ENCODE measurements at places on chromosomes 2 and 18.

DNA sequence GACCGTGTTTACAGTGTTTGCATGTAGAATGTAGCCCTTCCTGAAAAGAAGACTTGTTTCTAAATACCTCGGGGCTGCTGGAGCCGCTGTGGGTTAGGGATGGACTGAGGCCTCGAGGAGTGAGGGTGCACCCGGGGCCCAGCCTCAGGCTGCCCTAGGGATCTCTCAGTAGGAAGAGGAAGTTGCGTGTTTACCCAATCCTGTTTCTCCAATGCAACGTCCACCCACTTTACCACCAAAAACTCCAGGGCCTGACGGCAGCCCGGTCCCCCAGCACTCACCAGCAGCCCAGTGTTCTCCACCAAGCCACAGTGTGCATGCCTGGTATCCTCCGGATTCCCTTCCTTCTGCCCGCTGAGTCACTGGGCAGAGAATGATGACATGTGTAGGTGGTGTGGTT, 255.8 kb downstream of the GLI2 start:
- DNase-seq = no peak

GRCh38 chr2:204470178-204470620, 75.1 kb upstream of the PARD3B start:
- DNase-seq = no peak

DNA sequence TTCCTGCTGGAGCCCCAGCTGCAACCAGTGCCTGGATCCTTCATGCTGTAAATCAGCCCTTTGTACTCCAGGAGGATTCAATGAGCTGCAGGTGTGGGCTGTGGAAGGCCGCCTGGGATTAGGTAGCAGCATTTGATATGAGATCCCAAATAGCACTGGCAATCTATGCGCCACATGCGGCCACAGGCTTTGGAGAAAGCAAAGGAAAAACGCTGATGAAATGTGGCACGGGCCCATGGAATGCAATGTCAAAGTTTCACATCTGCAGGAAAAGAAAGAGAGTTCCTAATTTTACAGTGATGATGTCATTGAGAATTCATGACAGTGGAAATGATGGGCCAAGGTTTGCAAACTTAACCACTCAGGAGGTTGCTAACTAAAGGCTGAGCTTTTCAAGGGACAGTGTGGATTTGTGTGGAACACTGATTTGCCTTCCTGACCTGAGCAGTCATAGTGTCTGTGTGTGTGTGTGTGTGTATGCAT, 216.4 kb upstream of the OSR1 start:
- no peak for DNase-seq

- DNase-seq = no peak
Measured at GRCh38 chr2:41947701-41948396, 100.0 kb upstream of the PKDCC start.

DNA sequence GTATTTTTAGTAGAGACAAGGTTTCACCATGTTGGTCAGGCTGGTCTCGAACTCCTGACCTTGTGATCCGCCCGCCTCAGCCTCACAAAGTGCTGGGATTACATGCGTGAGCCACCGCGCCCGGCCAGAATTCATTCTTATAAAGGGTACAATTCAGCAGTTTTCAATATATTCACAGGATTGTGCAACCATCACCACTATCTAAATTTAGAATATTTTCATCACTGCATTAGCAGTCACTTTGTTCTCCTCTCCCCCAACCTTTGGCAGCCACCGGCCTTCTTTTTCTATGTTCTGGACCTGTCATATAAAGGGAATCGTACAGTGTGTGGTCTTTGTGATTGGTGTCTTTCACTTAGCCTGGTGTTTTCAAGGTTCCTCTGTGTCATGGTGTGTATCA, 40.7 kb downstream of the TCF7L1 start:
- no peak for DNase-seq

GRCh38 chr2:219616550-219616949, 10.9 kb upstream of the SLC4A3 start:
- DNase-seq = no peak

GRCh38 chr2:27960237-27960912, 69.8 kb downstream of the BABAM2 start:
- no peak for DNase-seq

DNA sequence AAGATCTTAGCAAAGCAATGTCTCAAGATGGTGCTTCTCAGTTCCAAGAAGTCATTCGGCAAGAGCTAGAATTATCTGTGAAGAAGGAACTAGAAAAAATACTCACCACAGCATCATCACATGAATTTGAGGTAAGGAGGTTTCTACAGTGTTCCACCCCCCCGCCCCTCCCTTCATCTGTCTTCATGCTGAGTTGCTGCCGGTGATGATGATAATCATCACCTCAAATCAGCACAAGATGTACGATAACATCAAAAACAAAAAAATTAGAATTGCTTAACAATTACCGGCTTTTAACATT, 14.6 kb downstream of the UGP2 start:
- DNase-seq = peak; percentile 7

Data from effector memory CD8-positive, alpha-beta T cell (primary cell).